Activated CD4-positive, CD25-positive, alpha-beta regulatory T cell treated with anti-CD3 and anti-CD28 coated beads, Interleukin-2, amount 50 U/mL, for 72 hours (primary cell): ENCODE measurements at places on chromosomes 6 and 20.

DNA sequence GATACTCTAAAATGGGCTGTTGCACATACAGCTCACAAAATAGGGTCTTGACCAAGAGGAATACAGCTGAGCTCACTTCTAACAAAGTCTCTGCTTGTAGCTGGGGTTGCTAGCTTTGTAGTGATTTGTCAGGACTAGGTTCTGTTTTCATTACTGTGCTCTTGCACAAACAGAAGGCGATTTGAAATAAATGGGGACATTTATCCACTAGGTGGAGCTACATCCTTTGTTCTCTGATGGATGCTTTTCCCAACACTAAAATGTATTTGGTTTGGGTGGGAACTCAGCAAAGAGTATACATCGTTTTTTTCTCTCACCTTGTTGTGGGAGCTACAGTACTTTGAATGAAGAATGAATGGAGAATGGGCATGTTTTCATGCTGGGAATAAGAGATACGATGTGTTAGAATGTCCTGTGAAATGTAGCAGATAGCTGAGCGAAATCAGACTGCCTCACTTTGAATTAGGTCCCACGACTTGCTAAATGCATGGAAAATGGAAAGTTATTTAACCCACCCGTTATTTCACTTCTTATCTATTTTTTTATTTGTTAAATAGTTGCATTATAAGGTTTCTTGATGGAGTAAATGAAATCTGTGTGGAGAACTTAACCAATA, 494.7 kb upstream of the MAP3K7 start:
- DNase-seq = no peak

GRCh38 chr6:138311268-138311667, 66.4 kb upstream of the SMIM28 start:
- no peak for DNase-seq

DNA sequence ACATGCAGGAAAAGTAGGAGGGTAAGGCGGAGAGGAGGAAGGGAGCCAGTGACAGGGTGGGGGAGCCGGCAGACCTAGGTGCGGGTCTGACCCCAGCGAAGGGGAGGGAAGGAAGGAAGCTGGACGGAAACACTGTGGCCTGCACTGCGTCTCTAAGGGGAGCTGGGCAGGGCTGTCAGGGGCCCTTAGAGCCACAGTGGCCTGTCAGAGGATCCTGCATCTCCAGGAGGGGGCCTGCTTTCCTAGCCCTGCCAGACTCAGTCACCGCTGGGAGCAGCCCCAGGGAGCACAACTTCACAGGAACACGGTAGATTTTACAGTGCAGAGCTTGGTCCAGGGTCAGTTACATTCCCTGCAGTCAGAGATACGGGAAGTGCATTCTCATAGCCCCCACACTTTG, 118.2 kb downstream of the PACRG start:
- DNase-seq = no peak

DNA sequence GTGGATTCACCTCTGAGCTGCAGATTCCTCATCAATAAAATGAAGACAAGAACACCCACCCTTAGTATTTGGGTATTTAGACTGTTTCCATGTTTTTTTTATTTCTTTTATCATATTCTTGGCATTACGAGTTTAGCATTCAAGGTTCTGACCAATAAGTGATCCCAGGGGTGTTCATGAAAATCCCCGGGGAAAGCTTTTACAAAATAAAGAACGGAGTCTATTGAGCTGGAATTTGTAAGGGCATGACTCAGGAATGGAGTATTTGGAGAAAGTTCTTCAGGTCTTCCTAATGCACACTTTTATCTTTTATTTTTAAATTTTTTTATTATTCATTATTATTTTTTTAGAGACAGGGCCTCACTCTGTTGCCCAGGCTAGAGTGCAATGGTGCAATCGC, 19.4 kb upstream of the TOX2 start:
- no peak for DNase-seq

- no peak for DNase-seq
These were observed 82.3 kb downstream of the YTHDF1 start for GRCh38 chr20:63133481-63134091.

GRCh38 chr6:6003621-6004366, 2.9 kb downstream of the NRN1 start:
- DNase-seq = no peak

GRCh38 chr20:3661060-3661813, 2.0 kb downstream of the GFRA4 start:
- no peak for DNase-seq

GRCh38 chr20:44644667-44645131, 6.8 kb downstream of the ADA start:
- DNase-seq = no peak

GRCh38 chr20:13501500-13501899, 137.2 kb downstream of the TASP1 start:
- no peak for DNase-seq

DNA sequence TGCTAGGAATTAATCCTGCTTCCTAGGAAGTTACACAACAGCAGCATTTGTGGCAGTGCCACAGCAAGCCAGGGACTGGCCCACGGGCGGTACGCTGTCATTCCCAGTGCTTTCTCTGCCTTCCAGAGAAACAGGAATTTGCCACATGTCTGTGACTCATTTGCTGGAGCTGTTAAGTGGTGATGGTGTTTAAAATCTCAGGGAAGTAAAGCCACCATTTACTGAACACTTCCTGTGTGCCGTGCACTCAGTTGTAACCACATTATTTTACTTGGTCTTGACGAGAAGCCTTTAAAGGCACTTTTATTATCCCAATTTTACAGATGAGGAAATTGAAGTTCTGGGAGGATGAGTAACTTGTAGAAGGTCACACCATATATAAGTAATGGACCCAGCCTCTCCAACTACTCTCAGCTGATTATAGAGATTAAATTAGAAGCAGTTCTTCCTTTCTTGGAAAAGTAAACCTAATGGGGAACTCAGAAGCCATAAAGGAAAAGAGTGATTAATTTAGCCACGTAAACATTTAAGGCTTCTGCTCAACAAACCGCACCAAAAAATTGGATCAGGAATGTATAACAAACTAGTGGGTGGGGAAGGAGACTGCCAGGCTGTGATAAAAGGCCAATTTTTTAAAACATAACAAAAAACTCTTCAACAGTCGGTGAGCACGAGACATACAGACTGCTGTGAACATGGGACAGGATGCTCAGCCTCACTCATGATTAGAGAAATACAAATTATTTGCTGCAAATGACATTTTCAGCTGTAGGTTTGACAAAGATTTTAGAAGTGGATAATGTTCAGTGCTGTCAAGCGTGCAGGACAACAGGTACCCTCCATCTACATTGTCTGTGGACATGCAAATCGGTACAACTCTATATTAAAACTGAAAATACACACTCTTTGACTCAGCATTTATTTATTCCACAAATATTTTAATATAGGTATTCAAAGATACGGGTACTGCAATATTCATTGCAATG, 311.2 kb downstream of the NRN1 start:
- no peak for DNase-seq

GRCh38 chr6:72286911-72287311, 335.0 kb upstream of the KCNQ5 start:
- no peak for DNase-seq

DNA sequence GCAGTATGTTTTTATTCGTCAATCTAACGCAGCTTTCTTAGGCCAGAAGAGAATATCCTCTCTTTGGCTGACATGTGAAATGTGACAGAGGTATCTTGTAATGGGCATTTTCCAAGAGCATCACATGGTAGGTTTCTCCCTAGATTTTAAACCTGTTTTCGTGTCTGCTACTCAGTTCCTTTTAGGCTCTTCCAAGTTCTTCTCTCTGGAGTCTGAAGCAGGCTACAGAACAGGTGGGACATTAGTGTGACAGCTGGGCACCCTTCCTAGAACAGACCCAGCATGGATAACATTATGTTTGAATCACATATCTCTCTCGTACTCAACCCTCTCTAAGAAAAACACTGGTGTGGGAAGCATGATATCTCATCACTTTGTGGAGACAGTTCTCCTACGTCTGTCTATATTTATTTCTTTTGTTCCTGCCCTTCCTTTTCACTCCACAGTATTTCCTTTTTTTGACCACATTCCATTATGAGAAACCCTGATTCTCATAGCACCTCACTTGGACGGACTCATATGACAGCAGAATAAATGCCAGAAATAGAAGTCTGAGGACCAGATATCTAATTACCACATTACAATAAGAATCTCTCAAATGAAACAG, 263.4 kb downstream of the NKAIN2 start:
- no peak for DNase-seq

DNA sequence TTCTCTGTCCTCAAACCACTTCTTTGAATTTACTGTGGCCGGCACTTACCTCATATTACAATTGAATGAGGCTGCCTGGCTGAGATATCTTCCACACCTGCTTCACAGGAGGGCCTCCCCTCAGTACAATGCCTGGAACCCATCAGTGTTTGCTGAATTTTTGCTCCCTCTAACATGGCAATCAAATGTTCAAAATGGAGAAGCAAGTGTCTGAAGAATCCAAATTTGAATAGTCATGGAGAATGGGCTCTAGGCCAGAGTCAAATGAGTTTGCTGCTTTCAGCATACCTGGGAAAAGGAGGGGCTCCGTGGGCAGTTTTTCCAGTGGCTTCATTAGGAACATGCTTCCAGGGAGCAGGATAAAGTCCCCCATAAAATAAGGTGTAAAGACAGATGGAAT, 564.8 kb downstream of the UTRN start:
- no peak for DNase-seq

GRCh38 chr6:53894091-53894490, 99.3 kb downstream of the LRRC1 start:
- no peak for DNase-seq

GRCh38 chr6:37077905-37078296, 72.4 kb downstream of the FGD2 start:
- DNase-seq = no peak

GRCh38 chr6:168157272-168158212, 78.5 kb upstream of the FRMD1 start:
- no peak for DNase-seq

GRCh38 chr6:41053041-41053440, at the start of gene APOBEC2:
APOBEC2 (plus strand) TSS chr6:41053202; CDS start chr6:41053348, 146 bp downstream.
- no peak for DNase-seq

GRCh38 chr6:34513646-34514045, 42.5 kb downstream of the SPDEF start:
- peak; percentile 5 for DNase-seq

DNA sequence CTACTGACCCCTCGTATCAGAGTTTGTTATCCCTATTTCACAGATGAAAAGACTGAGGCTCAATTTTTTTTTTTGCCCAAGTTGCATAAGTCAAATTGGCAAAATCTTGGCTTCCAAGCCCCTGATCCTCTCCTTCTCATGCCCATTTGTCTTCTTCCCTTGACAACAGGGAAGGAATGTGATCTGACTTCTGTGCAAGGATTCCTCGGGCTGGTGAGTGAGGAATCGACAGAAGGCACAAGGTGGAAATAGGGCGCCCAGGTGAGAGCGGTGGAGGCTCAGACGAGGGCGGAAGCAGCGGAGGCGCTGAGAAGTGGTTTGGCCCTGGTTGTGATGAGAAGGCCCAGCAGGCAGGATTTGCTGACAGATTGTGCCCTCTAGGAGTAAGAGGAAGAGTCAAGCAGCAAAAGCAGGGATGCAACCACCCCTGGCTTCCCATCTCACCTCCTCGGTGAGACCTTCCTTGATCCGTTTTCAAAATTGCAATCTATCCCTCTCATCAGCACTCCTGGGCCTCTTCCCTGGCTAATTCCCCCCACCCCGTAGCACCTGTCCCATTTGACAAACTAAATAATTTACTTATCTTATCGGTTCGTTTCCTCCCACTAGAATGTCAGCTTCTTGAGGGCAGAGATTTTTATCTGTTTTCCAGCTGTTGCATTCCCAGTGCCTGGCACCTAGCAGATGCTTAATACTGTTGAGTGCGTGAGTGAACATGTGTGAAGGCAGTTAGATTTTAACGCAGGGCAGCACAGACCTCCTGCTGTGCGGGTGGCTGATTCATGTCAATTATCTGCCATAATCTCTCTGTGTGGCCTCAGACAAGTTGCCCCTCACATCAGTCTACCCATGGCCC, 3.7 kb upstream of the SIRPA start:
- DNase-seq = no peak

DNA sequence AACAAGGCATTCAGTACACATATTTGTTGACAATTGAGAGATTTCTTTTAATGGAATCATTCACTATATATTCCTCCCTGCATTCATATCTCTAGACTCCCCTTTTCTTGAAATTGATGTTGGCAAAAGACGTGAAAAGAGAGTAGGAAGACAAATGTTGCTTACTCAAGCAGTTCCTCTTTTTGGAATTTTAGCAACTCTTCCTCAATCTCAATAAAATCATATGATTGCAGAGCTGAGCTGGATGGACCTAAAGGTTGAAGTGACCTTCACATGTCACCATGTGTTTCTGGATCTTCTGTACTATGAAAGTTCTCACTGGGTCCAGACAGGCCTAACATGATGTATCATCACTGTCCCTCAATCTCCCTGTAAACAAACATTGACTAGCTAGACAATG, 18.6 kb downstream of the ADGRF1 start:
- no peak for DNase-seq

- no peak for DNase-seq
These were observed 115.3 kb downstream of the SYNDIG1 start for GRCh38 chr20:24584538-24585356.

DNA sequence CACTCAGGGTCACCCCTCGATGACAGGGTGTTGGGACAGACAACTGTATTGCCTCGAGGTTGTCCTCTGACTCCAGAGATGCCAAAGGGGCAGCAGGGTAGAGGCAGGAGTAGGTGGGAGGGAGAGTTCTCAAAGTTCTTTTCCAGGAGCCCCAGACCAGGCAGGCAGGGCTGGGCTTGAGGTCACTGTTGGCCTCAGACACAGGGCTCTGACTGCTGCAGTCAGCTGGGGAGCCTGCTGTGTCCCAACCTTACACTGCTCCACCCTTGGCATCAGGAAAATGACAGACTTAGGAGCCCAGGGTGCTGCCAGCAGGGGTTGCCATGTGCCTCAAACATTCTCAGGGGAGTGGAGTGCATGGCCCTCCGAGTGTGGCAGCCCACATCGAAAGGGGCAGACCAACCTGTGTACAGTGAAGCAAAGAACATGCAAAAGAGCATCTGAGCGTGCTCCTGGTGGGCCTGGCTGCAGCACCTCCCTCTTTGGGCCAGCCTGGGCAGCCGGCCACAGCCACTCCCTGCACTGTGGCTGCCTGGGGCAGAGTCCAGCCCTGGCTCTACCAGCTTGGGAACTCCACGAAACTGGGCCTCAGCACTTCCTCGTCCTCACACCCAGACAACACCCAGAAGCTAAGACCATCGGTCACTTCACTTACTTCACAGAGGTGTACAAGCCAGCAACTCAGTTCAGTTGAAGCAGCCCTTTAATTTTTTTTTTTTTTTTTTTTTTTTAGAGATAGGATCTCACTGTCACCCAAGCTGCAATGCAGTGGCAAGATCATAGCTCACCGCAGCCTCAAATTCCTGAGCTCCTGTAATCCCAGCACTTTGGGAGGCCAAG, 24.0 kb downstream of the C6orf132 start:
- DNase-seq = no peak

DNA sequence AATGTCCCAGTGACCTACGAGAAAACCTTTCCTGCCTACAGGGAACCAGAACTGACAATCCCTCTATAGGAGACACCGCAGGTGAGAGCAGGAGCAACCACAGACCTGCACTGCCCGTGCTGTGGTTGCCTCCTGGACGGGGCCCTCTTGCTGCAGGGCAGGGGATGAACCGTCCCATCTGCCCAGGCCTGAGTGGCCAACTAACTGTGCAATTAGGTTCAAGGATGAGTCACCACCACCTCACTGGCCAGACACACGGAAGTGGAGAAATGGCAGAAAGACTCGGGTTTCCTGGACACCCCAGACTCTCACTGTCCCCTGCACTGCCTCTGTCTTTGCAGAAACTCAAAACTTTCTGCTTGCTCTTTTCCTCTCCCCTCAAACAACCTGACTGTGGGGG, 13.8 kb upstream of the HLA-G start:
- DNase-seq = no peak

GRCh38 chr6:1390133-1390945, 963 bp downstream of the FOXF2 start:
- DNase-seq = no peak

- DNase-seq = no peak
These were observed 42.4 kb upstream of the ADGRF4 start for GRCh38 chr6:47655719-47656595.
